ENCODE measurements at places on chromosomes 5 and 9.

DNA sequence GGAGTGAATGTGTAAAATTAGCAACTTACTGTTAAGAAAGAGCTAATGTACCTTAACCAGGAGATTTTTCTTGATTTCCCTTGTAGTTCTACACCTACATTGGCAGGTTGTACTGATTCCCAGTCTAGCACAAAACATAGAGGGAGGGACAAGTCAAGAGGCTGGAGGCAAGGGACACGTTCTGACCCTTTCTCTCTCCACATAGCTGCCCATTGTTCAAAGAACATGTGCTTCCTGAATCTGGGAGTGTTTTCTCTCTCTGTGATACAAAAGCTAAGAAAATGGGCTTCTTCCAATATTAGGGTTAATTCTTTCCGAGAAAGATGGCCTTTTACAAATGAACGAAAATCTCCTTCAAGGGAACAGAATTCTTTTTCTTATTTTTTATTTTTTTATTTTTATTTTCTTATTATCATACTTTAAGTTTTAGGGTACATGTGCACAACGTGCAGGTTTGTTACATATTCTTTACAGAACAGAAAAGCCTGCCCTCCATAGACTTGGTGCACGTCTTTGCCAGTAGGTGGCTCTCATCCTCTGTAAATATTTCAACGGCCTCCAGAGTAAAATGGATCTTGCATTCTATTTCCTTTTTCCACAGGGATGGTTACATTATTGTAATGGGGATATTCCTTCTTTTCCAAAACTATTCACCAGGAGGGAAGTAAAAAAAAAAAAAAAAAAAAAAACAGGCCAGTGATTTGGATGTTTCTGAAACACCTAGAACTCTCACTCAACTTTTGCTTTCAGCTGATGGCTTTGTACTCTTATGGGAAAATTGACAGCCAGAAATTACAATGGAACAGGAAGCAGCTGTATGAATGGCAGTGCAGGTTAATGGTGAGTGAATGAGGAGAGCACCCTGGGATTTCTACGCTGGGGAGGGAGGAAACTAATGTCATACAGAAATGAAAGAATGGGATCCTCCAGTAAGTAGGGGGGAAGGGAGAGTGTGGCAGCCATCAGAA lies 13.1 kb upstream of the IFNA5 start:
- DNase-seq, result peak; percentile 57

GRCh38 chr9:7316166-7316795 lies 483.3 kb downstream of the DMAC1 start:
- no peak for DNase-seq

- no peak for DNase-seq
Observed at GRCh38 chr5:165459232-165459631, 1953.8 kb downstream of the MAT2B start.

GRCh38 chr9:133673258-133673655 lies 37.1 kb downstream of the DBH start:
- no peak for DNase-seq

DNA sequence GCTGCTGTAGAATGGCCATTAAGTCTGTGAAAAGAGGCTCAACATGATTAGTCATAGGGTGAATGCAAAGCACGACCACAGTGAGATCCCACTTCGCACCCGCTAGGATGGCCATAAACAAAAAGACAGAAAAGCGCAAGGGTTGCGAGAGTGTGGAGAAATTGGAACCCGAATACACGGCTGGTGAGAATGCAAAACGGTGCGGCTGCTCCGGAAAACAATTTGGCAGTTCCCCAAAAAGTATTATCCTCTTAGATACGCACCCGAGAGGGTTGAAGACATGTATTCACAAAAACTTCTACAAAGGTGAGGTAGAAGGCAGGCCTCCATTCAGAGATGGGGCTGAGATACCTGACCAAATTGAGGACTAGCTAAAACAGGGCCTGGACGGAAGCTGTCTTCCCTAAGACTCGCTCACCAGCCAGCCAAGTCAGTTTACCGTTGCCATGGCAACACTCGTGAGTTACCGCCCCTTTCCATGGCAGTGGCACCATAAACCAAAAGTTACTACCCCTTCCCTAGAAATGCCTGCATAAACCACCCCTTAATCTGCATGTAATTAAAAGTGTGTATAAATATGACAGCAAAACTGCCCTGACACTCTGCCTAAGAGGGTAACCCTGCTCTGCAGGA lies 726 bp upstream of the PSMB7 start:
- no peak for DNase-seq

- no peak for DNase-seq
Observed at GRCh38 chr5:176955895-176956294, 50.7 kb downstream of the UIMC1 start.

- DNase-seq, result no peak
Observed at GRCh38 chr5:93510626-93511380, 70.2 kb downstream of the NR2F1-AS1 start.

- no peak for DNase-seq
Observed at GRCh38 chr5:87845734-87846133, 422.9 kb downstream of the TMEM161B start.

DNA sequence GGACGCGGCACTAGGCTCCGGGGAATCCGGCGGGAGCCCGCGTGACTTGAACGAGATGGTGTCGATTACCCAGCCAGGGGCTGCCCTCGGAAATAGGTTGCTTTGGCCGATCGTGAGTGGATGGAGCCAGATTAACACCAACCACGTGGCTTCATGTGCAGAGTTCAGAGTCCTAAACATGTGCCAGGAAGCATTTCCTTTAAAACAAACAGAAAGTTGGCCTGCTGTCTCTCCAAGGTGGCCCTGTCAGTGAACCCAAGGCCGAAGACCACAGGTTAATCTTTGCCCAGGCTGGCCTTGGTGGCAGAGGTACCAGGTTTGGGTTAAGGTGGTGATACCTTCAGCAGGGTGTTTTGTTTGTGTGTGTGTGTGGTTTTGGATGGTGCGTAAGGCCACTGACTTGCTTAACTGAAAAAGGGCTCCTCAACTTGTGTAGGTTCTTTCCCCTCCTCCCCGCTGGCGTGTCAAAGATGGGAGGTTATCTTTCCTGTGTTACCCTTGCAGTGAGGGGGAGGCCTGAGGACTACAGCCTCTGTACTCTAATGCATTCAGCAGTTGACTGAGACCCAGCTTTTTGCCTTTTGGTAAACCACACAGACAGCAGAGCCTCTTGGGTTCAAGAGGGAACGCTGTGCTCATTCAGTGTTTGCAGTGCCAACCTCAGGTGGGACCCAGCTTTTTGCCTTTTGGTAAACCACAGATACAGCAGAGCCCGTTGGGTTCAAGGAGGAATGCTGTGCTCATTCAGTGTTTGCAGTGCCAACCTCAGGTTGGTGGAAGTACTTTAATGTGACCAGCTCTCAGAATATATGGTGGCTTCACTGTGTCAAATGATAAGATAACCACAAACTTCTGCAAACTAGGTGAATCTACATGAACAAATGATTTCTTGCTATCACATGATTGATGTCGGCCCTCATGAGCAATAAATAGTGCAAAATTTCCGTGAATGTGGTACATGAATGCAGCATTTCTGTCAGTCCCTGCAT lies 1.4 kb downstream of the IQGAP2 start:
- peak; percentile 83 for DNase-seq

- no peak for DNase-seq
Observed at GRCh38 chr5:157544623-157544989, 31.0 kb downstream of the ADAM19 start.

DNA sequence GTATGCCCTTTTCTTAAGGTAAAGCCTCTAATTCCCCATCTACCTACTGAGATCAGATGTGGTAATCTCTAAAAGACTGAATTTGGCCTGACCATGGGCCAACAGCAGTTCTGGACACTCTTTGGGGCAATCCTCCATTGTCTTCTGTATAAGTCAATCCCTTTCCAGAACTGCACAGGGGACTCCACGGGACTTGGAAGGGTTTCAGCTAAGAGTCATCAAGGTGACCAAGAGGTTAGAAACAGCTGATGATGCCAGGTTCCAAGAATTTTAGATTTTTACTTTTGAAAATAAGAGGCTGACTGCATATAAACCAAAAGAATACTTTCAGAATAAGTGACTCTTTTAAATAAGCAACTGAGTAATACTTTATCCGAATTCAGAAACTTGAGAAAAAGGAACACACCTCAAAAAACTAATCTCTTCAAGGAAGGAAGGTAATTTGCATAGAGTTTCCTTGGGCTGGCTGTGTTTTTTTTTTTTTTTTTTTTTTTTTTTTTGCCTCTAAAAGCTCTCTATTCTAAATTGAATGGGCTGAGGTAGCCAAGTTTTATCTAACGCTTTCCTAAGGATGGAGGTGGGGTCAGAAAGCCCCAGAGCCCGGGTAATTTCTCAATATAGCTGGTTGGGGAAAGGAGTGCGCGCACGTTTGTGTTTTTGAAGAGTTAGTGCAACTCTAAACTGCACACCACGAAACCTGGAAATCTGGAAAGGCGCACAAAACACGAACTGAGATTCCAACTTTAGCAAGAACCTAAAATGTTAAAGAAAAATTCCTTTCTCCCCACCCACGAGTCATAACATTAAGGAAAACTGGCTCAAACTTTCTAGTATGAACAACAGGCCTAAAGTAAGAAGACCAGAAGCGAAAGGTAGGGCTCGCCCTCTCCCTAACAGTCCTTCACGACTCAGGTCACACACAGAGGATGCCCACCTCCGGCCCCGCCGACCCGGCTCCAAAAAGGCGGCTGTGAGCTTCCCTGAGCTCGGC lies 1.3 kb downstream of the VCP start:
- DNase-seq, result no peak

GRCh38 chr9:99779277-99779676 lies 42.4 kb upstream of the NR4A3 start:
- no peak for DNase-seq

- DNase-seq, result peak; percentile 58
Observed at GRCh38 chr9:34984049-34984448, 5.5 kb upstream of the DNAJB5 start.

DNA sequence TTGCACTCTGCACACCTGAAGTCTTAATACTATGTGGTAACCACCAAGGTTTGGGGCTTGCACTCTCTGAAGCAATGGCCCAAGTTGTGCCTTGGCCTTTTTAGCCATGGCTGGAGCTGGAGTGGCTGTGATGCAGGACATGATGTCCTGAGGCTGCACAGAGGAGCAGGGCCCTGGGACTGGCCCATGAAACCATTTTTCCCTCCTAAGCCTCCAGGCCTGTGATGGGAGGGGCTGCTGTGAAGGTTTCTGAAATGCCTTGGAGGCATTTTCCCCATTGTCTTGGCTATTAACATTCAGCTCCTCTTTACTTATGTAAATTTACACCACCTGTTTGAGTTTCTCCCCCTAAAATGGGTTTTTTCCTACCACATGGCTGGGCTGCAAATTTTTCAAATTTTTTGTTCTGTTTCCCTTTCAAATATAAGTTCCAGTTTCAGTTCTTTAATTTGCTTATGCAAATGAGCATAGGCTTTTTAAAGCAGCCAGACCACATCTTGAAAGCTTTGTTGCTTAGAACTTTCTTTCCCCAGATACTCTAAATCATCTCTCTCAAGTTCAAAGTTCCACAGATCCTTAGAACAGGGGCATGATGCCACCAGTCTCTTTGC lies 237.4 kb upstream of the DMAC1 start:
- DNase-seq, result no peak

DNA sequence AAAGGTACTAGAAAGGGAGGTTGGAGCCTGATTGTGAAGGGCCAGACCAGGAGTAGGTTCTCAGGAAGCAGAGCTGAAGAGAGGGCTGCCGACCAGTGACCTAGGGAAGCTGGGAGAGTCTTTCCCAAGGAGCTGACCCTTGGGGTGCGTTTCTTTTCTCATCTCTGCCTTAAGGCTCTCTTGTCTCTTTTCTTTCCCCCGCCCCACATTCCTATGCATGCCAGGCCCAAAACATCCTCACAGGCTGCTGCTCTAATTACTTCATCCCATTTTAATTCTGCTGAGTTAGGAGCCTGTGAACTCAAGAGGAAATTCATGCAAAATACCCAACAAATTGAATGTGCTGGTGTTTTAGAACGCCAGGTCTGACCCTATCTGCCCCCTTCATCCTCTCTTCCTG lies 46.9 kb upstream of the HSPA9 start:
- DNase-seq, result no peak

DNA sequence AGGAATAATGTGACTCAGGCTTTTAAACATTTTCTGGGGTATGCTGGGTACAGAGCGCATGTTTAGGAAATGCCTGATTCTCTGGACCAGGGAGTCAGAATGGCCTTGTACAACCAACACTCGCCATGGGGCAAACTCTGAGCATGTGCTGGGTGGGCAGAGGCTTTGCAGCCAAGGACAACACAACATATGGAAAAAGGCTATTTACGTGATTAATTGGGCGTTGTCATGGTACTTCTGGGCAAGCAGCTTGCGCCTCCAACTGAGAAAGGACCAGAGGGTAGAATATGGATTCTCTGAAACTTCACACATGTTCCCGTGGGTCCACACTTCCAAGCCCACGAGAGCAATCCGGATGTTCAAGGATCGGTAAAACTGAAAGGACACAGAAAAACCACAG lies 49.1 kb downstream of the NIPAL4 start:
- DNase-seq, result no peak

GRCh38 chr9:130023144-130023787 lies 19.7 kb downstream of the FNBP1 start:
- DNase-seq, result no peak

DNA sequence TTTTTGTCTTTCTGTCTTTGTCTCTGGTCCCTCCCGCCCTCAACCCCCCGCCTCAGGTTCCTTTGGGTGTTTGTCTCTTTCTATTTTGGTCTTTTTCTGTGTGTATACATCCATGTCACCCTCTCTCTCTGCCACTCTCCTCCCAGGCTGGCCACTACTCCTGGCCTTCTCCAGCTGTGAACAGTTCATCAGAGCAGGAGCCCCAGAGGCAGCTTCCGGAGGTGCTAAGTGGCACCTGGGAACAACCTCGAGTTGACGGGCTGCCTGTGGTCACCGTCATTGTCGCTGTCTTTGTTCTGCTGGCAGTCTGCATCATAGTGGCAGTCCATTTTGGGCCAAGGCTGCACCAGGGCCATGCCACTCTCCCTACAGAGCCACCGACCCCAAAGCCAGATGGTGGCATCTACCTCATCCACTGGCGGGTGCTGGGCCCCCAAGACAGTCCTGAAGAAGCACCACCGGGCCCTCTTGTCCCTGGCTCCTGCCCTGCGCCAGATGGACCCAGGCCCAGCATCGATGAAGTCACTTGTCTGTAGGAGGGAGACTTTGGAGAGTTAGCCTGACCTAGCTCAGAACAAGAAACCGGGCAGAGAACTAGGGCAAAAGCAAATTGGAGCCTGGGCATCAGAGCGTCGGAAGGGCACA lies 1.7 kb downstream of the SMIM33 start:
- DNase-seq, result no peak

- DNase-seq, result no peak
Observed at GRCh38 chr9:11871852-11872251, 821.3 kb upstream of the TYRP1 start.

GRCh38 chr5:170168797-170169196 lies 63.1 kb downstream of the FOXI1 start:
- DNase-seq, result no peak

GRCh38 chr5:122705851-122706250 lies 69.0 kb upstream of the SNX2 start:
- DNase-seq, result no peak

Data from activated CD8-positive, alpha-beta T cell treated with anti-CD3 and anti-CD28 coated beads, Interleukin-2, amount 10 ng/mL, durations not matched to agents 7 days and 5 days (primary cell).